Stimulated activated naive CD8-positive, alpha-beta T cell treated with anti-CD3 and anti-CD28 coated beads, Interleukin-15, Interleukin-2, amounts not matched to agents 100 U/mL and 50 U/mL, for 24 hours (primary cell): ENCODE measurements at places on chromosomes 3 and 15.

DNA sequence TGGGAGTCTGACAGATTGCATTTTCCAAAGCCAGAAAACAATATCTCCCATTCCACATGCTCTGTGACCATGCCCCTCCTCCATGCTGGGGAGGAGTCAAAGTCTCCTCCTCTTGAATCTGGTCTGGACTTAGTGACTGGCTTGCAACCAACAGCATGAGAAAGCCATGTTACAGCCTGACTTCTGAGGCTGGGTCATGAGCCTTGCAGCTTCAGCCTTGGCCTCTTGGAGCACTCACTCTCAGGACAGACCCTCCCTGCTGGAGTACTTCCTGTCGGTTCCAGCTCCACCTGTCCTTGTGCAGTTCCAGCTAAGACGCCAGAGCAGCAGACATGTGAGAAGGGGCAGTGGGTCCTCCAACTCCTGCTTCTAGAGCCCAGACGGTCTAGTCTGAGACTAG is 49.7 kb upstream of the RBSN start:
- DNase-seq = no peak

DNA sequence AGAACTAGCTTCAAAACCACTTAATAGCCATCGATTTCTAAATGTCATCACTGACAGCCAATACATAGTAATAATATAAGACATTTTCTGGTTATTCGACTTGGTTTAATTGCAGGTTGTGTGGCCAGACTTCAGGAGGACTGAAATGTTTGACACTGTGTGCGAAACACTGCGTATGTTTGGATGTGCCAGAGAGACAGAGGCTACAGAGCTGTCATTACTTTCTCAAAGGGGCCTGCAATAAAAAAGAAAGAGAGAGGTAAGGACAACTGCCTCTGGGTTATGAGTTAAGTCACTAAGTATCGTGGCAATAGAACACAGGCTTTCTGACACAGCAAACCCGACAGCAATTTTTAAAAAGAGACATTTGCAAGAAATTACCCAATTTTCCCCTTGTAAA is 882 bp downstream of the LMOD3 start:
- no peak for DNase-seq

GRCh38 chr15:73919706-73920105 is 6.6 kb upstream of the LOXL1 start:
- no peak for DNase-seq

DNA sequence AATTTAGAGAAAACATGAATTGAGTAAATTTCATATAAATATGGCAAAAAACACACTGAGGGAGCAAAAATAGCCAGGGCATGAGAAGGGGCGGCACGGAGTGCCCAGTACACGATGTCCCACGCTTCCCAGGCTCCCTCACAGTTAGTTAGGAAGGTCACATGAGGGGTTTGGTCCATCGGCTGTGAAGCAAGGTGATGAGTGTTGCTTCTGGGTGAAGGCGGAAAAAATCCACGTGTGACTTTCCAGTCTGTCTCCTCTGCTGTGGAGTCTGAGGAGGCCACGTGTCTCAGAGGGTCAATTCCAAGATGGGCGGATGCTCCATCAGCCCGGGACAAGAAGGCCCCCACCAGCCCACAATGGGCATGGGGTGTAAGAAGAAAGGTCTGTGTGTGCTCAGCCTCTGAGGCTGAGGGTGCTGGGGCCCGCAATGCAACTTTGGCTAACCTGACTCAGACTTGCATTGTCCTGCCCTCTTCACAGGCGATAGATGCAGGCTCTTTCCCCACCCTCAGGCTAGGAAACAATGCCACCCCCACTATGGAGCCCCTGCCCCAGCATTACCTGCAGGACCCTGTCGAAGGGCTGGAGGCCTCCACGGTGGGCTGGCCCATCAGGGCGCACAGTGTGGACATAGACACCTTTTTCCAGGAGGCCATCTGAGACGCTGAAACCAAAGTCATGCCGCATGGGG is 45.7 kb downstream of the GRIP2 start:
- no peak for DNase-seq

GRCh38 chr3:64644483-64644882 is 43.3 kb downstream of the ADAMTS9 start:
- no peak for DNase-seq

GRCh38 chr3:136903899-136904298 is 41.9 kb downstream of the NCK1 start:
- DNase-seq = no peak

DNA sequence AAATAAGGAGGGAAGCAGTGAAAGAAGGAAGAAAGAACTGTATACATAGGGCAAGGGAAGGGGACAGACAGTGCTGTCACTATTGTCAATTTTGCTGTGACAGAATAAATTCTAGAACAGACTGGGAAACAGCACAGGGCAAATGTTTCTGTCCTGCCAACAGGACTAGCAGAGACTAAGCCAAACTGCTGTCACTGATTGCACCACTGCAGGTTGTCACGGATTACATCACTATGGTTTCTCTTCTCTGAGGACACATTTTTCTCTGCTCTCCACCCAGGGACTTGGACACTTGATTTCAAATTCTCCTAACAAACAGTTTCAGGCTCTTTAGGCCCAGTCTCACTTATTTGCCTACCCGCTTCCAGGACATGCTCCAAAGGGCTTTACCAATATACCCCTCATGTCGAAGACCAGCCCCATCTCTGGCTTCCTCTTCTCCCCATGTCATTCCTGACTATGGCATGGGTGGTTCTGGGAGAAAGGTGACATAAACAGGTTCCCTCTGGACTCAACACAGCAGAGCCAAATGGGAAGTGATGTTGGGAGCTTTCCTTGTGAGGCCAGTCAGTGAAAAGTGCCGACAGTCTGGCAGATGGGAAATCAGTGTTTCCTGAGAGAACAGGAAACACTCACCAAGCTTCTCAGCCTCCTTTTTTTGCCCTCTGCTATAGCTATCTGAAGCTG is 70.2 kb upstream of the ST3GAL6 start:
- DNase-seq = no peak

DNA sequence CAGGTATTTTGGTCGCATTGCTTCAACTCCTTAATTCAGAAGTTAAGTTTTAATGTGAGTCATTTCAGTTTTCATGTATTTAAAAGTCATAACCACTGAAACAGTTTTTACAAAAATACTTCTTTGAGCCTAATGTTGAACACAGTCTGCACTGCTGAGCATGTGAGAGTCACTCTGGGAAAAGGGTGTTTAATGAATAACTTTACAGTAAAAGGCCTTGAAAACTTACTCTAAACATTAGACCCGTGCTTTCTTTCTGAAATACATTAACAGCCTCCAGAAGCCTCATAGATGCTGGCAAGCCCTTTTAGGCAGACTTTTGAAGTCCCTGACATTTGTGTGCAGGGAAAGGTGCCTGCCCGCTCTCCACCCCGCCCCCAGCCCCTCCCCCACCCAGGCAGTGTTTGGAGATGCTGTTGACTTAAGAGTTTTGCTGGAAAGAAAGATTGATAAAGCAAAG is 68.9 kb upstream of the NR2F2 start:
- DNase-seq = no peak

DNA sequence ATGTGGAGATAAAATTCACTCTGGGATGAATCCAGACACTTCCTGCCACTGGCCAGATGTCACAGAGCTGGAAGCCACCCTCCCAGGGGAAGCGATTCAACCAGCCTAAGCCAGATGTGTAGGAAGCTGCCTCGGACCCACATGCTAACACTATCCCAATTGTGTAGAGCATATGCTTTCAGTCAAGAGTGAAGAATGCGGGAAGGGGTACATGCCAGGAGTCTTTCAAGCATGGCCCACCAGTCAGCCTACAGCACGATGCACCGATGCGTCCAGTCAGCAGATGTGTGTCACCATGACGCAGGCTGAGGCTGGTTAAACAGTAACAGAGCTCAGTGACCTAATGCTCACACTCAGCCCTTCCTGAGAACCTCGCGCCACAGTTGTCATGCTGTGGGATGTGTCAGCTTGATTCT is 38.8 kb upstream of the BNC1 start:
- DNase-seq = no peak

- no peak for DNase-seq
These were observed 12.8 kb upstream of the GATA2 start for GRCh38 chr3:128505771-128506170.

DNA sequence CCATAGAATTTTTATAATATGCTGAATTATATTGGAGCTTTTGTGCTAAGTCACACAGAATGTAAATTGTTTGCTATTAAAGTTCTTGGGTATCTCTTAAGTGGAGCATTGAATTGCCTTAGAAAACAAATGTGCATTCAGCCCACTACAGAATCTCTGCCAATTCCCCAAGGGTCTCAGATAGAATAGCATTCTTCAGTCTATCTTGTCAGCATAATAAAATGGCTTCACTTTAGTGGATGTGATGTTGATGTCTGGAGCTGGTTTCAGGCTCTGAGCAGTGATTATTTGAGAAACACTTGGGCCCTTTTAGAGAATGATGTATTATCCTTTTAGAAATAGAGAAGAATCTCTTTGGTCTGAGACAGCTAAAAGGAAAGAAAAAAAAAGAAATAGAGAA is 45.2 kb downstream of the LRCH3 start:
- DNase-seq = no peak

GRCh38 chr3:58965865-58966264 is 84.0 kb downstream of the CFAP20DC start:
- no peak for DNase-seq

- DNase-seq = no peak
These were observed 15.2 kb downstream of the EIF4E3 start for GRCh38 chr3:71709908-71710511.

DNA sequence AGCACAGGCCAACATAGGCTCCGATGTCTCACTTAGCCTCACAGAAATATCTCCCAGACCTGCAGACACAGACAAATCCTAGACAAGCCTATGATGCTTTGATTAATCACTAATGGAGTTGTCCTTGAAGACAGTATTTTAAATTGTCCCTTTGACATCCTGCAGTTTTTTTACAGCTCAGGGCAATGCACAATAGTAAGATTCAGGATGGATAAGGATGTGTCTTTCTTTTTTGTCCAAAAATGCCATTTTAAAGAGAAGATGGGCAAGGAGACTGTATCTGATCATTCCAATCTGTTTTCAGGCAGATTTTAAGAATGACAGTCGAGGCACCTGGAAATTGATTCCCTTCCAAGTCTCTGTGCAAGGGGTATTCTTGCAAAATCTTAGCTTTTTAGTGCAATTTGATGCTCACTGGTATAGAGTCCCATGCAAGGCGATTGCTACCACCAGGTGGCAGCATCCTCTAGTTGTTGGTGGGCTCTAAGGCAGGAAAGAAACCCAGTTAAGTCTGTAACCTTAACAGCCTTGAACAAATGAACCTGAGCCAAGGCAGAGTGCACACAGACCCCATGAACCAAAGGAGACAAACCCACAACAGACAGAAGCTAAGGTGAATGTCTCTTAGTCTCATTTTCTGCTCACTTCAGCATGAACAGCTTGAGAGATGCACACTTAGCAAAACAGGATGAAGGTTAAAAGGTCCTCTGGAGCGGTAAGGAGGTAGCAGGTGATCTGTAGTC is 51.2 kb upstream of the MINAR1 start:
- peak; percentile 81 for DNase-seq

DNA sequence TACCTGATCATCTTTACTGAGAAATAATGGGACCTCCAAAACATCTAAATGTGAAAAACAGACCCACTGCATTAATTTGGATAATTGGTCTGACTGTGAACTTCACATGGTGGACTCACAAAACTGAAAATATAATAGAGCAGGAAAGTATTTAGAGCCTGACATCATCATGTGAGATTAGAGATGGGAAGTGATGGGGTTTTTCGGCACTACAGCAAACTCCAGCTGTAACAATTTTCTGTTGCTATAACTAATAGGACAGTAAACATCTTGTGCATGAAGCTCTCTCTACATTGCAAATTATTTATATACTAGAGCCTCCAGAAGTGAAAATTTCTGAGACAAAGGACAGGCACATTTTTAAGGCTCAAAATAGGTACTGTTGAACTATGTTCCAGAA is 32.2 kb downstream of the VEPH1 start:
- DNase-seq = no peak

DNA sequence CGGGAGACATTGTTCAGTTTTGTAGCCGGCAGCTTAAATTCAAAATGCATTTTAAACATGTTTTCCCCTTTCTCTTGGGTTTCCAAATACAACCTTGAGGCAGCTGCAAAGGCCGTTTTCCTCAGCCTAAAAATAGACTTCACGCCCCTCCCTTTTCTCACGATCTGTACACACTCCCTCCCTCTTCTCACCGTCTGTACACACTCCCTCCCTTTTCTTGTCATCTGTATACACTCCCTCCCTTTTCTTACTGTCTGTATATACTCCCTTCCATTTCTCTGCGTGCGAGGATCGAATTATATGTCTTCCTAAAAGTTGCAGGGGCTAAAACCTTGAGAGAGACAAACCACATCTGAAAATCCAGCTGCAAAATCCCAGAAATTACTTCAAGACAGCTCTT is 8.9 kb downstream of the MUC4 start:
- DNase-seq = no peak

DNA sequence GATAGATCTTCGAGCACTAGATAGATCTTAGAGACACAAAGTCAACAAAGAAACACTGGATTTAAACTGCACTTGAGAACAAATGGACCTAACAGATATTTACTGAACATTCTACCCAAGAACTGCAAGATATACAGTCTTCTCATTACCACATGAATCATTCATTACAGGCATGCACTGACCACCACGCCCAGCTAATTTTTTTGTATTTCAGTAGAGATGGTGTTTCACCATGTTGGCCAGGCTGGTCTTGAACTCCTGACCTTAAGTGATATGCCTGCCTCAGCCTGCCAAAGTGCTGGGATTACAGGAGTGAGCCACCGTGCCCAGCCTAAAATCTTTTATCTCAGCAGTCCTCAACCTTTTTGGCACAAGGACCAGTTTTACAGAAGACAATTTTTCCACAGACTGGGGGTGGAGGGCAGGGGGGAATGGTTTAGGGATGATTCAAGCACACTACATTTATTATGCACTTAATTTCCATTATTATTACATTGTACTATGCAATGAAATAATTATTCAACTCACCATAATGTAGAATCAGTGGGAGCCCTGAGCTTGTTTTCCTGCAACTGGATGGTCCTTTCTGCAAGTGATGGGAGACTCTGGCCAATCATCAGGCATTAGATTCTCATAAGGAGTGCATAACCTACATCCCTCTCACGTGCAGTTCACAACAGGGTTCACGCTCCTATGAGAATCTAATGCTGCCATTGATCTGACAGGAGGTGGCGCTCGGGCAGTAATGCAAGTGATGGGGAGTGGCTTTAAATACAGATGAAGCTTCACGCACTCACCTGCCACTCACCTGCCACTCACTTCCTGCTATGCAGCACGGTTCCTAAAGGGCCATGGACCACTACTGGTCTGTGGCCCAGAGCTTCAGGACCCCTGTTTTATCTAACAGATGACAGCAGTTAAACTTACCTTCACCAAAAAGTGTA is 21.7 kb downstream of the CSNK1G1 start:
- DNase-seq = no peak

DNA sequence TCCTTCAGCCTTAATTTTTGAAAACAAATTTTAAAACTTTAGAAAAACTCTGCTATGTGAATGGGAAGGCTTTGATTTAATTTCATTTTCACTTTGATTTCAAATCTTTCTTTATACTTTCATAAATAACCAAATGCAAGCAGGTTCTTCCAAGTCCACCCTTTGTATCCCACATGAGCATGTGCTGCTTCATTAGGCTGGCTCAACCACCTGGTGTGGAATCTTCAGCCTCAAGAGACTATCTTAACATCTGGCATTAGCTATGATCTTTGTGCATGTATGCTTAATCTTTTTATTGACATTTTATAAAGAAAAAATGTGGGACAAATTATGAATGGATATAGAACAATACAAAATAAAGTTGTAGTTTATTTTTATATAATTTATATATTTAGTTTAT is 81.8 kb upstream of the MLF1 start:
- no peak for DNase-seq

- peak; percentile 5 for DNase-seq
These were observed 81.9 kb downstream of the CHL1 start for GRCh38 chr3:278300-279064.

- DNase-seq = peak; percentile 60
These were observed 40.7 kb downstream of the LDHAL6B start for GRCh38 chr15:59247364-59247763.
